ENCODE measurements at places on chromosomes 5 and 9. TPM values are rescaled to one million over a fixed set of nuclear protein-coding genes. Genes with fewer than 3 reads are reported as not detected.

The ADCY2 gene
- not detected for total RNA-seq

DNA sequence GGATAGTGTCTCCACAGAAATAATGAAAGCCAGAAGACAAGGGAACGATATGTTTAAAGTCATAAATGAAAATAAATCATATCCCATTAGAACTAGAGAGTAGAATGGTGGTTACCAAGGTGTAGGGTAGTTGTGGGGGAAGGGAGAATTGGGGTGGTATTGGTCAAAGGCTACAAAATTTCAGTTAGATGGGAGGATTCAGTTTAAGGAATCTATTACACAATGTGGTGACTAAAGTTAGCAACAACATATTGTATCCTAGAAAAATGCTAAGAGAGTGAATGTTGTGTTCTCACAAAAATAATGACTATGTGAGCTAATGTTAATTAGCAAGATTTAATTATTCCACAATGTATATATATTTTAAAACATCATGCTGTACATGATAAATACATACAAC, 27.8 kb upstream of the LARP1 start:
- DNase-seq = no peak

GRCh38 chr9:128995791-128996190, 32.3 kb downstream of the SH3GLB2 start:
- no peak for DNase-seq

GRCh38 chr5:95699337-95699736, 16.5 kb upstream of the SPATA9 start:
- DNase-seq = no peak

DNA sequence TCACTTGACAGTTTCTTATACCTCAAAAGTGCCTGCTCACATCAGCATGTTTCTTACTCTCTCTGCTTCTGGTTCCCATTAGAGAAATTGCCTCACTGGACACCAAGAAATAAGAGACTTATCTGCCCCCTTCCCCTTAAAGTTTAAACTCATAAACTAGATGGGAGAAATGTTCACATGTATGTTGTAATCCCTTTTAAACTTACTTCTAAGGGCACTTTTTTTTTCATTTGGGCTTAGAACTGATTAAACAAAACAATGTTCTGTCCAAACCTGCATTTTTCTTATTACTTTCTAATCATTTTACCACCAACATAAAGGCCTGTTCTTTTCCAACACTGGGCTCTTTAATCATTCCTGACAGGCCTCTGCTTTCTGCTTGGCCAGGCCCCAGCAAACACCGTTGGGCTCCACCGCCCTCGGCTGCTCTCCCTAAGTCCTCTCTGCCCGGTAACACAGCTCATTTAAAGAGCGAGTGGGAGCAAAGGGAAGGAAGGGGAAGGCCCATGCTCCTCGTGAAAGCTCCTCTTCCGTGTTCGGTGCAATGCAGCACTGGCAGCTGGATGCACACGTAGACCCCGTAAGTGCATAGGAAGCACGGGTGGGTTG, 53.4 kb downstream of the ROR2 start:
- DNase-seq = no peak

DNA sequence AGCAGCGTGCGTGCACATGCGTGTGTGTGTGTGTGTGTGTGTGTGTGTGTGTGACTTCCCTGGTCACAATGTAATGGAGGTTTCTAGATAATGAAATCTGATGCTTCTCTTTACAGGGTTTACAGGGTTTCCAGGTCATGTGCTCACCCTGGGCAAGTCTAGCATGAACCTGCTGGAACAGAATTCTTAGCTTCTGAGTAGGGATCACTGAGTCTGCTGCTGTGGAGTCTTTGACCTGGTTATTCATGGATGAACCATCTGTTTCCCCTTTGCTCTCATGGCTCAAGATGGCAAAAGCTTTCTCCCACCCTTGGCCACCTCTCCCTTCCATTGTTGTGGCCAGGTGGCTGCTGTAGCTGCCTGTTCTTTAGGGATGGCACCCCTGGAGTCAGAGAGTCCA, 111.6 kb upstream of the SHB start:
- no peak for DNase-seq

DNA sequence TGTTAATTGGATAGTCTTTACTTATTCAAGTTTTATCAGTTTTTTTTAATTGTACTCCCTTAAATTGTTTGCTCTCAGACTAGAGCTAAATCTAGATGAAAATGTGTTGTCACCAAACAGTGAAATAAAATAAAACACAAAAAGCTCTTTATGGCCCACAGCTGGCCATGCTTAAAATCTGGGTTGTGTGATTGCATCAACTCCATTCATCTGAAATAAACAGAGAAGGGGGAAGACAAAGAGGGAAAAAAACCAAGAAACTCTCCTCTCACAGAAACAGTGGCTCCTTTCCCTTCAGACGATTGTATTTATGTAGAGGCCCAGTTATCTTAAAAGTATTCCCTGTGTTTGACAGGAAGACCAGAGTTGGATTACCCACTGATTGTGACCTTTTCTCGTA, 422.4 kb downstream of the IRX1 start:
- no peak for DNase-seq

- no peak for DNase-seq
Measured at GRCh38 chr9:20353524-20353923, 268.8 kb downstream of the MLLT3 start.

The NIPAL4 gene
- total RNA-seq = not detected

The CDX1 gene
- total RNA-seq = not detected

The COL5A1 gene
- total RNA-seq = 87.1 TPM

DNA sequence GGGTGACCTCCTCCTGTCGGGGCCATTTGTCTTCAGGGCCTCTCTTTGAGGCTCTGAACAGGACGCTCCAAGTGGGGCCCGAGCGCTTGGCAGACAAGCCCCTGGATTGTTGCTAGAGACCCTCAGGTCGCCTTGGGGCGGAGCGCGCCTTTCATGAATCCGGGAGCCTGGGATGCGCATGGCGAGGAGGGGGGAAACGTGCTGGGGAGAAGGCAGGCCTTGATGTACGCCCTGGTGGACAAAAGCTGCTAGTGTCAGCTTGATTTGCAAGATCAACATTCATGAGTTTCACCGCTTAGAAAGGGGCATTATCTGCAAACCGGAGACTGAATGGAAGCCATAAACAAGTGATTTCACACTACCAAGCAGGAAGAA, 226.3 kb downstream of the SMARCA2 start:
- peak; percentile 80 for DNase-seq

DNA sequence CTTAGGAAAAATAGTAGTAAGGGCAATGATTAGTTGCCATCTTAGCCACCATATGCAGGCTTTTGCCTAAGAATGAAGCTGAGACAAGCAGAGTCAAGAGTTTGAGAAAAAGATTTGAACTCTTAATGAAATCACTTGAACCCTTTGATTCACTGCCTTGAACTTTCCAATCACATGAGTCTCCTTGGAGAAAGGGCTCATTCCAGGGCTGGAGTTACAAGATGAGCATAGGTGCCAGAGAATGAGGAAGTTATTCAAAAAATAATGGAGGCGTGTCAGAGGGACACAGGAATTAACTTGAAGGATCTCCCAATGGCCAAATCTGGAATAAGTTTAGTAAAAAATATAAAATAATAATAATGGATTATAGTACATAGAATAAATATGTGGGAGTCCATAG, 35.3 kb downstream of the MAT2B start:
- no peak for DNase-seq

DNA sequence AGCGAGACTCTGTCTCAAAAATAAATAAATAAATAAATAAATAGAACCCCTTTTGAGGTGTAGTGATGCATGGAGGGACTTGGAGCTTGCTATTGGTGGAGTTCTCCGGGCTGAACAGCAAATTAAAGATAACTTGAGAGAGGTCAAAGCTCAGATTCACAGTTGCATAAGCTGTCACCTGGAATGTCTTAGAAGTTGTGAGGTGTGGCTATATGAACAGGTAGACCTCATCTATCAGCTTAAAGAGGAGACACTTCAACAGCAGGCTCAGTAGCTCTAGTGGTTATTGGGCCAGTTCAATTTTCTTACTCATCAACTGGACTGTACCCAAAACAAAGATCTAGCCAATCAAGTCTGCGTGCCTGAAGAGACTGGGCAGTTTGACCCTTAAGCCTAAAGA, 11.7 kb upstream of the STING1 start:
- no peak for DNase-seq

DNA sequence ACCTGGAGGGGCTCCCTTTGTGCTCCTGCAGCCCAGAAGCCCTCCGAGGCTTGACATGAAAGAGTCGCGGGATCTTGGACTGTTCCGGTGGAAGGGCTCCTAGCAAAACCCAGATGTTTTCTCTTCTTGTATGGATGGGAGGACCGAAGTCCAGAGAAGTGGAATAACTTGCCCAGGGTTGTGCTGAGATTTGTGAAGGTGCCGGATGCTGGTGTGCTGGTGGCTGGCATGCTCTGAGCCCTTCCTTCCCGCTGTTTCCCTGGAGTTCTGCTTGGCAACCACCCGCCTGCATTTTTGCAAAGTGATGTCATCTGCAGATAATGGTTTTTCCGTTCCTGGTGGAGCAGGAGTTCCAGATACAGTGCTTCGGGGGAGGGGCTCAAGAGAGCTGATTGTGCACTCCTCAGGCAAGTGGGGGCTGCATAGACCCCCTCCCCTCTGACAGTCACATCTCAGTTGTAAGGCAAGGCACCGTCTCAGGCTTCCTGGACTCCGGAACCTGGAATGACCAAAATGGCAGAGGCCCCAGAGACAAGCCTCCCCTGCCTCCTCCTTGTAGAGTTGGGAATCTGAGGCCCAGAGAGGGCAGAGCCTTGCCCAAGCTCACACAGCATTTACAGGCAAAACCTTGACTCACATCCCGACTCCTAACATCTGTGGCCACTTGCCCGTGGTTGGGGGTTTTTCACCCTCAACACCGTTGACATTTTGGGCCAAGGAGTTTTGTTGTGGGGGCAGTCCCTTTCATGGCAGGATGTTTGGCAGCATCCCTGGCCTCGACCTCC, 157.0 kb downstream of the RGS3 start:
- peak; percentile 96 for DNase-seq

DNA sequence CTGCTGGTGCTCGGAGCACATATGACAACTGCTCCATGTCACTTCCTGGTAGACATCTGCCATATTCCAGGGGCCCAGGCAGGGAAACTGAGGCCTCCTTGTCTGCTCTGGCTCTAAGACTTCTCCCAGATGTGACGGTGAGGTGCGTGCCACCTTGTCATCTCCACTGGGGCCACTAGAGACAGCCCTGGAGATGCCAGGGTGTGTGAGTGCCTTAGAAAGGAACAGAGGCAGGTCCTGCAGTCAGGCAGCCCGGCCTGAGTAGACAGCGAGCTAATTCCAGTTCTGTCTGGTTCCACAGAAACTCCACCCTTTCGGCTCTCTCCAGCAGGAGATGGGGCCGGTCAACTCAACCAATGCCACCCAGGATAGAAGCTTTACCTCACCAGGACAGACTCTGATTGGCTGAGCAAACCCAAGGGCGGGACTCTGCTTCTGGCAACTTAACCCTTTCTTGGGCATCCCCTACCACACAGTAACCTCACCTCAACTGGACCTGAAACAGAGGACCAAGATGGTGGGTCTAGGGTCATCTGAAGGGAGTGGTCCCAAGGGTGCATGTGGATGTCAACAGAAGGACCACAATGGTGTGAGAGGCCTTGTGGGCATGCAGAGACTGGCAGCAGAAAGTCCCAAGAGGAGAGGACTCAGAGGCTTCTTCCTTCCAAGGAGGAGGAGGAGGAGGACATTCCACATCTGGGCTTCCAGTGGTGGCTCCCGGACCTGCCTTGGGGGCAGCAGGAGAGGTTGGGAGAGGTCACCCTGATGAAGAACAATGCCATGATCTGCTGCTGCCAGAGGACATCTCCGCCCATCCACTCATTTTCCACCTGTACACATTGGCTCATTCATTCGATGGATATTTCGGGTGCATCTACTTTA, 77.7 kb downstream of the RGS3 start:
- DNase-seq = no peak

- DNase-seq = no peak
Measured at GRCh38 chr5:160250226-160250625, 20.9 kb downstream of the FABP6 start.

The PHF24 gene
- total RNA-seq = not detected

GRCh38 chr5:548256-548655, 24.0 kb upstream of the SLC9A3 start:
- no peak for DNase-seq

The DTWD2 gene
- 2.7 TPM for total RNA-seq

- no peak for DNase-seq
Measured at GRCh38 chr5:18113721-18114120, 479.5 kb downstream of the TAF11L14 start.

The IPPK gene
- total RNA-seq = 26.0 TPM

The CCDC112 gene
- total RNA-seq = 6.6 TPM

- no peak for DNase-seq
Measured at GRCh38 chr5:68759593-68759992, 334.2 kb upstream of the SLC30A5 start.

The PDLIM4 gene
- total RNA-seq = 77.6 TPM

DNA sequence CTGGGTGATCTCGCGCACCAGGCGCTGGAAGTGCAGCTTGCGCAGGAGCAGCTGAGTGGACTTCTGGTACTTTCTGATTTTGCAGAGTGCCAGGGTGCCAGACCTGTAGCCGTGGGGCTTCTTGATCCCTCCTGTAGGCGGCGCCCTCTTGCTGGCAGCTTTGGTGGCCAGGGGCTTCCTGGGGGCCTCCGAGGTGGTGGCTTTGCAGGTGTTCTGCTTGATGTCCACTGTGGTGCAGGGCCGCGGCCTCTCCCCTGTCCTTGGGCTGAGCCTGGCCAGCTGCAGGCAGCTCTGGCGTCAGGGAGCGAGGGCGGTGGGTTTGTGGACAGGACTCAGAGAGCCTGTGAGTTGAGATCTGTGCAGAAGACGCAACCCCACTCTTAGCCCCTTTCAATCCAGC, 36.1 kb downstream of the TAF11L14 start:
- no peak for DNase-seq

DNA sequence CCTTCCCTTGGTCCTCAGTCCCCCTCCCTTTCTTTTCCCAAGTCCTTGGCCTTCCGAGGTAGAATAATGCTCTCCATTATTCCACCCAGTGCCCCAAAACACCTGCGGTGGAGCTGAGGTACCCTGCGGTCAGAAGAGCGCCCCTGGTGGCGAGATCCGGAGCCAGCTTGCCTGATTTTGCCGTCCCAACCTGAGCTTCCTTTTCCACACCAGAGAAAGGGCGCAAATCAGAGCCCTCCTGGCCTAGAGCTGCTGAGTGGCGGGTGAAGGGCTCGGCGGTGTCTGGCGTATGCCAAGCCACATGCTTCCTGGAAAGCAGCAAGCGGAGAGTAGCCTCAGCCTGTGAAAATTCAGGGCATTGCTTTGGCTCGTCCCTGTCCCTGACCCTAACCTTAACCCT, 21.1 kb upstream of the CARTPT start:
- no peak for DNase-seq

The INSL4 gene
- total RNA-seq = not detected
